ENCODE measurements at places on chromosomes 12 and 14.
A peak's percentile ranks its signal among the peaks of the same experiment; 100 is the strongest.

- DNase-seq = peak; percentile 14
Measured at GRCh38 chr12:48038085-48038484, 33.8 kb upstream of the COL2A1 start.

GRCh38 chr12:123388951-123389559 lies 5.1 kb downstream of the KMT5A start:
- DNase-seq = no peak

- peak; percentile 75 for DNase-seq
Measured at GRCh38 chr14:56244138-56244789, 126.1 kb downstream of the PELI2 start.

DNA sequence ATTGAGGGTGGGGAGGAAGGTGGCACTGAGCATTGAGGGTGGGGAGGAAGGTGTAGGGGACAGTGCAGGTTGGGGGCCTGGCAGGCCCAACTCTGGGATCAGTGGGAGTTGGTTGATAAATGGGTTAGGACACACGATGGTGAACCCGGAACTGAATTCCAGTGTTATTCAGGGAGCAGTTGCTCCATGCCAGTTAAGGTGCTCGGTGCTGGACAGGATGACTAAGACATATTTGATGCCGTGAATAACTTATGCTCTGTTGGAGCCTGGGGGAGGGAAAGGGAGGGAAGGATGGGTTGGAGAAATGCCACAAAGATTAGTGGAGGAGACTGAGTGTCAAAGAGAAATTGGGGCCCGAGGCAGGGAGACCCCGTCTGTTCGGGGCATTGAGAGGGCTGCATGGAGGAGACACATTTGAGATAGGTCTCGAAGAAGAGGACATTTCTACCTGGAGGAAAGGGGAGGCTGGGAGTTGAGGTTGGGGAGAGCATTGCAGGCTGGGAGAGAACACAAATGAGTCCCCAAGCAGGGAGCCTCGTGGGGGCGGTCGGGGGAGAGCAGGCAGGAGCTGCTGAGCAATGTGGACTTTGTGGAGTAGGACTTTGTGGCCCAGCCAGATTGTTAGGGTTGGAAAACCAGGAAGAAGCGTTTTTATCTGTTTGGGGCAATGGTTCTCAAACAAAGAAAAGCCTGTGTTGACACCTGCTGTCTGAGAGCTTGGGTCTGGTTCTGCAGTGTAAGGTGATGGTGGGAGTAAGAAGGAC lies 65.3 kb downstream of the IQSEC3 start:
- no peak for DNase-seq

DNA sequence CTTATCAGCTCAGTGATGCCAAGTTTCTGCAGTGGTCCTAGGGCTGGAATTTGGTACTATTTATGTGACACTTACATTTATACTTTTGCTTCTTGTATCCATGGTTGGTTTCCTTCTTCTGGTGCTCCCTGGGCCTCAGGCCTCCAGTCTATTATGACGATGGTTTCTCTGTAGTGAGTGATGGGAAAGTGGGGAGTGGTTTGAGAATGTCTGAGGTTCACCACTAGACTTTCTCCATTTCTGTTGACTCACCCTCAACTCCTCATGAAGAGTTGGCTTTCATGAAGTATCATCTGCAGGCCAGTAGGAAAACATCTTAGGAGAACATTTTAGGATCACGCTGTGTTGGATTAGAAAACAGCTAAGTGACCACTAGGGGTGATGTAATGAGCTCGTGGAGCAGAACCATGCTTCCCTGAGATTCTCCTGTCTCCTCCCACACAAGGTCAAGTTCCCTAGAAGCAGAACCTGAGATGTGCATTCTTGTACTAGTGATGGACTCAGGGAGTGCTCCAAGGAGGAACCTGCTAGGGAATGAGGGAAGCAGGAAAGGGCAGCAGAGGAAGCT lies 32.1 kb downstream of the RPH3A start:
- DNase-seq = no peak

- peak; percentile 63 for DNase-seq
Measured at GRCh38 chr12:65121049-65121955, at the start of gene WIF1. WIF1 (minus strand) TSS chr12:65121305; CDS start chr12:65121191, 114 bp downstream.

DNA sequence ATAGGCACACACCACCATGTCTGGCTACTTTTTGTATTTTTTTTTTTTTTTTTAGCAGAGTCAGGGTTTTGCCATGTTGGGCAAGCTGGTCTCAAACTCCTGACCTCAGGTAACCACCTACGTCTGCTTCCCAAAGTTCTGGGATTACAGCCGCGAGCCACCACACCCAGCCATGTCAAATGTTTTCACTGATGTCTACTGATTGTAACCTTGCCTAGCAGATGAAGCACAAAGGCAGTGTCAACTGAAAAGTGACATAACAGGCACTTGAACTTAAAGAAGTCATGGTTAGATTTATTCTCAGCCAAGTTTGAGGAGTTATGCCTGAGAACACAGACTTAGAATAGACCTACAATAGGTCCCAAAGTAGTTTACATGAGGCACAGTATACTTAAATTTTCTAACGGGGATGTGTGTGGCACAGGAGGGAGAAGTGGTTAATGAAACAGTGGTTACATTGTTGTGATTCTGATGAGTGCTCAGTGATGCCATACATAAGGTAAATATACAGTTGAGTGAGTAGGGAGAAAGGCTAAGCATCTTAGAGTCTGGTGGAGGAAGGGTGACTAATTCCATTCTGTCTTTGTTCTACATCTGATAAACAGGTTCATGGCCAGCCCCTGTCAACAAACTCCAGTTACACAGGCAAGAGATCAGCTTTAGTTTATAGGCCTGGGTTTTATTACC lies 12.6 kb upstream of the RNASE4 start:
- DNase-seq = no peak

DNA sequence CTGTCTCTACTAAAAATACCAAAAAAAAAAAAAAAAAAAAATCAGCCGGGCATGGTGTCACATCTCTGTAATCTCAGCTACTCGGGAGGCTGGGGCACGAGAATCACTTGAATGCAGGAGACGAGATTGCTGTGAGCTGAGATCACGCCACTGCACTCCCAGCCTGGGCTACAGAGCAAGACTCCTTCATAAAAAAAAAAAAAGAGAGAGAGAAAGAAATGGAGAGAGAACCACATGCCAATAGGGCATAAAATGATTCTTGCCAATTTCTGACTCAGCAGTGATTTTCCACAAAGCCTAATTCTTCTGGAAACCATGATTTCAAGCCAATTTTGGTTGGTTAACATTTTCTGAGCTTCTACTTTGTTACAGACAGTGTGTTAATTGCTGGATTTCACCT lies 250.4 kb upstream of the SEL1L start:
- no peak for DNase-seq

DNA sequence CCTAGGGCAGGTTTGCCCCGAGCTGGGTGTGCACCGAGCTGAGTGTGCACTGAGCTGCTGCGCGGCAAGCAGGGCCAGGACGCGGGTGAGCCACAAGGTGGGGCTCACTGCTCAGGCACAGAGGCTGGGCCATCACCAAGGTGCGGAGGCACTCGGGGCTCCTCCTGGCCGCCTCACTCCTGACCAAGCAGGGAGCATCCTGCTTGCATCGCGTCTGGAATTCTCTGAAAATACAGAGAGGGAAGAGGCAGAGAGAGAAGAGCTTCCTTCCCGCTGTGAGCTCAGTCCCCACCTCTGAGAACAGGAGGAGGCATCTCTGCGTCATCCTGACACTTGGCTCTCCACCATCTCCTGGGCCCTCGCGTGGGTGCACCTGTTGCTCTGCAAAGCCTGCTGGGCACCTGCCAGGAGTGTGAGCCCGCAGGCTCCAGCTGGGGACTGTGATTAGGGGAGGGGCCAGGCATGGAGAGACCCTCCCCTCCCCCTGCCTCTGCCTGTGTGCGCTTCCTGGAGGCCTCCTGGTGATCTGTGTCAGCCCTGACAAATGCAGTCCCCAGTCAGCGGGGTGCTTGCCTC lies 116.3 kb downstream of the GLT1D1 start:
- peak; percentile 46 for DNase-seq

DNA sequence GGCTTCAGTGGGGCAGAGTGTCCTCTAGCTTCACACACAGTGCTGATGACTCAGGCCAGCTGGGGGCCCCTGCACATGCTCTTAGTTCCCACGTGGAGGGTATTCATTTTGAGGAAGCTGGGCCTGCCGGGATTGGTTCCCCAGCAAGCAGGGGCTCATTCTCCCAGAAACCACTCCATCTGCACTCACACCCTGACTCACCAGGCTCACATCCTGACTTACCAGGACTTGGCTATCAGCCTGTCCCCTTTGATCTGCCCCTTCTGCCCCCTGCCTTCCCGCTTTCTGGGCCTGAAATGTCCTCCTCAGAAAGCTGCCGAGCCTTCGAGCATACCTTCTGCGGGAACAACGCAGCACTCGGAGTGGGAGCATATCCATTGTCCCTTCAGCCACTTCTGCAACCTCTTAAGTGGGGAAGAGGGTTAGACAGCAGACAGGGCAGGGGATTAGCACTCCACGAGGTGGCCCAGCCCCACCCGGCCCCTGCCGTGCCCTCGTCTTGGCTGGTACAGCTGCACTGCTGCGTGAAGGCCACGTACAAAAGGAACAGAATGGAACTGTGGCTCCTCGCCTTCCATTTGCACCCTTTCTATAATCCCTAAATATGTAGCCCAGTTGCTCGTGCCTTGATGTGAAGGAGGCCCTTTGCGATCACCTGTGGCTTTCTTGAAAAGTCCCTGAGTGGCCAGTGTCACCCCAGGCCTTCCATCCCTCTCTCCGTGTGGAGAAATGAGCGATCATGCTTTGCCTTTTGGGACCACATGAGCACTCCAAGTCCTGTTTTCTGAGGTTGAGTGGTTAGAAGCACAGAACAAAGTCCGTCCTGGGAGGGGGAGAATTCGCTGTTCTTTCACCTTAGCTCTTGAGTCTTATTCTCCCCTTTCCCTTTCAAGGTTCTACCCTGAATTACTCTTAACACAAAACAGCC lies 26.1 kb downstream of the TPCN1 start:
- peak; percentile 59 for DNase-seq

GRCh38 chr12:129076441-129077320 lies 223.4 kb downstream of the GLT1D1 start:
- no peak for DNase-seq

- DNase-seq = no peak
Measured at GRCh38 chr12:119673634-119674033, 5.7 kb downstream of the PRKAB1 start.

- peak; percentile 1 for DNase-seq
Measured at GRCh38 chr14:36450550-36450949, 69.5 kb downstream of the NKX2-1 start.

Measured in hematopoietic multipotent progenitor cell treated with erythropoietin and hydrocortisone succinate and interleukin-3 and kit ligand, for 4 days (in vitro differentiated cells).